ENCODE measurements at places on chromosomes 1 and 21.

DNA sequence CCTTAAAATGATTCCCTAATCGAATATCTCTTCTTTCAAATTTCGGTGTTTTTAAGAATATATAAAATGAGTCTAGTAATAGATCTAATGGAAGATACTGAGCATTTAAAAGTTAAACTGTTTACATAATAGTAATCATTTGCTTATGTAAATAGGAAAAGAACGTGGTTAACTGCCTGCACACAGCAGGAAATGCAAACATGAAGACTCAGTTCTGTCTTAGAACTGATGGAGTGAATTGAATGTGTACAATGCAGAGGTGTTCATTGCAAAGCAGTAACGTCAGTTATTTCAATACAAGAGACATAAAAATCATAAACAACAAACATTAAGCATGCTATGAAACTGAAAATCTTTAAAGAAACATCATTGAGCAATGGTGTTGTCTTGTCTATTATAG is 359.4 kb upstream of the ADAMTS5 start:
- no peak for DNase-seq

- DNase-seq, result peak; percentile 68
Measured at GRCh38 chr1:28248273-28249012, 10.9 kb upstream of the SESN2 start.

GRCh38 chr1:119968068-119968492 is 71.8 kb upstream of the ADAM30 start:
- peak; percentile 13 for DNase-seq

- no peak for DNase-seq
Measured at GRCh38 chr1:215306426-215306825, 223.9 kb downstream of the KCNK2 start.

DNA sequence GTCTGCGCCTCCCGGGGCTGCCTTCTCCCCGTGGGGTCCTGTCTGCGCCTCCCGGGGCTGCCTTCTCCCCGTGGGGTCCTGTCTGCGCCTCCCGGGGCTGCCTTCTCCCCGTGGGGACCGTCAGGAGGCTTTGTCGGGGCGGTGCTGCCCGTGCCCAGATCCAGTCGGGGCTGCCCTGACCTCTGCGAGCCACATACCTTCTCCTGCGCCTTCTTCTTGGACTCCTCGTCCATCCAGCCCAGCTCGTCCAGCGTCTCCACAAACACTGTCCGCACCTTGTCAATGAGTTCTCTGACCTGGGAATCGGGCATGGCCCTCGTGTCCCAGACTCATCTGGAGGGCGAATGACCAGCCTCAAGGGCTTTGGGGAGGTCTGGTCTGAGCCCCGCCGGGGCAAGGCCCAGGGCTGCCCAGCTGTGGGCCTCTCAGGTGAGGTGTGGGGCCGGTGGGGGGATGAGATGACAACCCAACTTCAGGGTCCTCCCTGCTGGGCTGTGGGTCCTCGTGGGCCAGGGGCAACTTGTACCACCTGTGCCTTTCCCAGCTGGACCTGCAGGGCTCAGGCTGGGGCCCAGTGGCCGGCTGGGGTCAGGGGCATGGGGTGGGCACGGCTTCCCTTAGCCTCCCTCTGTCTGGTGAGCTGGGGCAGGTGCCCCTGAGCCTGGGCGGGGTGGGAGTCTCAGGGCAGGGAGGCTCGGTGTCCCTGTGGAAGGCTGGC is 9.4 kb downstream of the PRXL2B start:
- DNase-seq, result no peak

GRCh38 chr1:179156026-179156425 is 73.5 kb downstream of the ABL2 start:
- no peak for DNase-seq

DNA sequence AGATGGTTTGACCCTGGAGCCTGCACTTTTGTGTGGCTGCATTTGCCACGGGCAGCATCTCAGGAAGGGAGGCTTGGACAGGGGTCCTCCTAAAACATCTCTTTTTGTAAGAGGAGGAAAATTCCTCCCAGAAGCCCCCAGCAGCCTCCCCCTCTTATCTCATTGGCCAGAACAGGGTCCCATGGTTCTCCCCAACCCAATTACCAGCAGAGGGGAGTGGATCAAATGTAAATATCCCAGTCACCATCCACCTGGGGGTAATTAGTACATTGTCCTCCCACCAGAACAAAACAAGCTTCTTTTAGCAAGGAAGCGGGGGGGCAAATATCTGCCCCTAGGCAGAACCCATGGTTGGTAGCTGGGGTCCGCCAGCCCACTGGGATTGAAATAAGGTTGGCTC is 44.7 kb upstream of the TENT5B start:
- DNase-seq, result no peak

DNA sequence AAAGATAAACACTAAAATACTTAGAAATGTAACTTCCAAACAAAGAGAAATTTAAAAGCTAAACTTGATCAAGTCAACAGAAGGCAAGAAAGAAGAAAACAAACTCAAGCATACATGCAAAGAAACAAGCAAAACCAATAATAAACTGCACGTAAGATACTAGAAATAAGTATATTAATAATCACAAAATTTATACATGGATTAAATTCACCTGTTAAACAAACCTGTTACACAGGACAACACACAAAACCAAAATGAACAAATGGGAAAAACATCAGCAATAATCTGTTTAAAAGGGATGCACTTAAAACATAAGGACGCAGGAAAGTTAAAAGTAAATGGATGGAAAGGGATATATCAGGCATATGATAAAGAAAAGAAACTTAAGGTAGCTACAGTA is 165.8 kb downstream of the CDC42BPA start:
- DNase-seq, result no peak

DNA sequence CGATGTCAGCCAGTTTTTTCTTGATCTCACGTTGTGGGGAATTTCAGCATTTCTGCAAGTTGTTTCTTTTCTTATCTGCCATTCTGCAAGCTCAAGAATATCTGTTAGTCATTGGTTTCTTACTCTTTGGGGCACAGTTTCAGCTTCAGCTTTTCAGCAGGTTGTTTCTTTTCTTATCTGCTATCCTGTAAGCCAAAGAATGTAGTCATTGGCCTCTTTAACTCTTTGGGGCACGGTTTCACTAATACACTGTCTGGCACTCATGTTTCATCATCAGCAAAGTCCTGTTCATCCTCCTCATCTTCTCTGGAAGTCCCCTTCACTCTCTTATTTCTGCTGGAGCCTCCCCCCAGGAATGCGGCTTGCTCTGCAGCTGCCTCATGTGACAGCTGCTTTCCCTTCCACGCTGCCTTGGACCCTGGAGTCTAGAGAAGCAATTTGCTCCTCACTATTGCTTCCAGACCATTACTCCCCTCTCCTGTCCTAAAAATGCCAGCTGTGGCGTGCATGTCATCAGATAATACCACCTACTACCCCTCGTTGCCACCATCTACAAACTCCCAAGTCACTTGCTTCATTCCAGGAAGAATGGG is 67.0 kb upstream of the CACNA1E start:
- no peak for DNase-seq

GRCh38 chr1:30816211-30817076 is 58.9 kb upstream of the LAPTM5 start:
- no peak for DNase-seq

DNA sequence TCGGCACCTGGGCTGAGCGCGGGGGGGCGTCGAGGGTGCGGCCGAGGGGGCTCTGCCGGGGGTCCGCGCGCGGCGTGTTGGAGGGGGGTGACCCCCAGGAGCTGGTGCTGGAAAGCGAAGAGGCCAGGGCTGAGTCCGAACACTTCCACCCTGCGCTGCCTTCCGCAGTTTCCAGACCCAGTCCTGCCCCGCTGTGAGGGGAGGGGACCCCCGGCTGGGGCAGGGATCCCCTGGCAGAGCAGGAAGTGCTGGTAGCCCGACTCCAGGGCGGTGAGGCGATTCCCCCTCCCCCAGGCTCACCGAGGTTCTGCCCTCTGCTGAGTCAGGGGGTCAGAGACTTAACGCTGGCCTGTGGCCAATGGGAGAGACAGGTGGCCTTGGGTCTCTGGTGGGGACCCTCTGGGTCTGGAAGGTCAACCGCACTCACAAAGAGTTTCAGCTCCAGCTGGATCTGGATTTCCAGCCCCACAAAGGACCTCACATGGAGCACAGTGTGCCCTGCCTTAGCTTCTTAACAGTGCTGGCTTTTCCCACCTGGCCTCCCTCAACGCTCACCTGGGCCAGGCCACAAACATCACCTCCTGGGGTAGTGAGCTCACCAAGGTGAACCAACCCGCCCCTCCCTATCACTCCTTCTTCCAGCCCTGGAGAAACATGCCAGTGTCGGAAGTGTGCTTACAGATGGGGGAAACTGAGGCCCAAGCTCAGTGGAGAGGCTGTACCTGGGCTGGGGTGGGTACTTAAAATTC is 39.8 kb upstream of the SYNC start:
- DNase-seq, result no peak

DNA sequence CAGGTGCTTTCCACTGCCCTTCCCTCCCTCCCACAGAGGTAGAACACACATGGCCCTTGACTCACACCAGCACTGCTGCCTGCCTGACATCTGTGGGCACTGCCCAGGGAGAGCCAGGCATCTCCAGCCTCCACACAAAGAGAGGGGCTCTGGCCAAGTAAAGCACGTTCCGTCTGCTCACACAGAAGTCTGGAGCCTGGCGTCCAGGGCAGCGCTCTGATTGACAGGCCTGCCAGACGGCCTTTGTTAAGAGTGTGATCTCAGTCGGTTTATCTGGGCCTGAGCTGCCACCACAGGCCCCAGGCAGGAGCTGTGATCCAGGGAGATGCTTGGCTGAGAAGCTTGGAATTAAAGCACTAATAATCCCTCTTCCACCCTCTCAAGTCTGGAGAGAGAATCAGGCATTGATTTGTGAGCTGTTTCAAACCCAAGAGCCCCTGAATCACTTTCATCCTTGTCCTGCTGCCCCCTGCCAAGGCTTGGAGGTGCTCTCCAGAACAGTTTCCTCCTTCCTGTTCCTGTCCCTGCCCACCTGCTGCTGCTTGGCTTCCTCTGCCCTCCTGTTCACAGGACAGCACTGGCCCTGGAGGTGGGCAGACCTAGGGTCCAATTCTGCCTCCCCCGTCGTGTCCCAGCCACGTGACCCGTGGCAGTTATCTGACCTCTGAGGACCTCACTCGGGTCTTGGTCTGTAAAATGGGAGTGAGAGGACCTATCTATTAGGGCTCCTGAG is 3.7 kb downstream of the DMRTB1 start:
- DNase-seq, result peak; percentile 16

DNA sequence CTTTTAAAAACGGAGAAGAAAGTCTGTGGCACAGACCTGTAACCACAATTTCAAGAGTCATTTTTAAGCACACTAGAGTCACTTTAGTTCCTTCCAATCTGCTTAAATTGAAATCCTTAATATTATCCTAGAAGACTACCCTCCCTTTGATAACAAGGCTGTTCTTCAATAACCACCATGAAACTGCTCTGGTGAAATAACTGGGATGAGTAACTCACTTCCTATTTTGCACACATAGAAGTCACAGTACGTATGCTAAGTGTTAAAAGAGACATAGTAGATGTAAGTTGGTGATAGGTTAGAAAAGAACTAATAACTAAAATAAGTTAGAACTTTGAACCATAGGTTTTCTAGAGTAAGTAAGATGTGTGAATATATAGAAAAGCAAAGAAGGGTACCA is 107.8 kb downstream of the NME7 start:
- DNase-seq, result no peak

DNA sequence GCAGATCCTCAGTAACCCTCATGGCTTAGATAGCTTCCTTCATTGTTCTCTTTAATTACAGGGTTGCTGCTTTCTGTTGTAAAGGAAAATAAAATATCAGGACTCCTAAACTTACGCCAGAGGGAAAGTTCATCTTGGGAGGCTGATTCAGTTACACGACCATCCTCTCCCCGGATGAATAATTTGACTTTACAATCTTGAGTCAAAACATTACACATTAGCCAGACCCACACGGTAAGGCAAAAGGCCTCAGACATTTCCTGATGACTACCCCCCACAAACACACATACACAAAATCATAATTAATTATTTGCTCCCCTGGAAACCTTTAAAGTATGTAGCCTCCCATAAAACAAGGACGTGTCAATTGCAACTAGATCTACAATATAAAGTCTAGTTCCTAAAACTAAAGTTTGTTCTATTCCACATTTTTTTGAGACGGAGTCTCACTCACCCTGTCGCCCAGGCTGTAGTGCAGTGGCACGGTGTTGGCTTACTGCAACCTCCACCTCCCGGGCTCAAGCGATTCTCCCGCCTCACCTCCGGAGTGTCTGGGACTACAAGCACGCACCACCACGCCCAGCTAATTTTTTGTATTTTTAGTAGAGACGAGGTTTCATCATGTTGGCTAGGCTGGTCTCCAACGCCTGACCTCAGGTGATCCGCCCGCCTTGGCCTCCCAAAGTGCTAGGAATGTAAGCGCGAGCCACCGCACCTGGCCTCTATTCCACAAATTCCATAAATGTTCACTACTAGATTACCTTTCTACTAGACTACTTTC is 830 bp upstream of the PRDX1 start:
- peak; percentile 44 for DNase-seq

DNA sequence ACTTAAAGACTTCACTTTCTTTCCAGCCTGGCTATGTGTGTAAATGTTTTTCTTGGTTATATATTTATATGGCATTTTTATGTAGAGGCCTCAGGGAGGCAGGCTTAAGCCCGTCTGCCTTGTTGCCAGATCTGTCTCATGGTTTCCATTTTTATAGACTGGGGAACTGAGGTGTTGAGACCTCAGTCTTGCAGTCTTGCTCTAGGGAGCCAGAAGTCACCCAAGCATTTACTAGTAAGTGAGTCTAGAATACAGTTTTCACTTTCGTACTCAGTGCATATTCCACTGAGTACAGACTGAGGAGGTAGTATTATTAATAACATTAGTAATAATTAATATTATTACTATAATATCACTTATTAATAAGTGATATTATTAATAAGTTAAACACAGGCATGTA is 161.4 kb downstream of the UCK2 start:
- no peak for DNase-seq

- DNase-seq, result no peak
Measured at GRCh38 chr1:65963156-65963888, 170.6 kb downstream of the PDE4B start.

GRCh38 chr1:197920067-197920396 is 2.9 kb downstream of the LHX9 start:
- peak; percentile 40 for DNase-seq

GRCh38 chr1:156602557-156602993 is 1.3 kb upstream of the GPATCH4 start:
- no peak for DNase-seq

- no peak for DNase-seq
Measured at GRCh38 chr1:174112489-174113162, 46.7 kb upstream of the RABGAP1L start.

DNA sequence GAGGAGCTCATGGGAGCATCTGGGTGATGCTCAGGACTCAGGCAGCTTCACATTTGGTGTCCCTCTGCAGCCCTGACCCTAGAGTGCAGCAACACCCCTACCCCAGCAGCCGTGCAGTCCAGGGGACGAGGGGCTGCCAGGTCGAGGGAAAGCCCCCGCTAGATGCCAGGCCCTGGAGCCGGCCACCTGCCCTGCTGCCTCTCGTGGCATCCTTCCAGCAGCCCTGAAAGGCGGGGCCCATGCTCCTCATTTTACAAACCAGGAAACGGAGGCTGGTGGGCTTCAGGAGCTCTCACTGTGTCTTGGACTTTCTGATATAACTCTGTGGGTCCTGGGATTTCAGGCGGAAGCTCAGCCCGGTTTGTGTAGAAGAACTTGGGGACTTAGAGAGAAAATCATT is 120.5 kb upstream of the WNT4 start:
- no peak for DNase-seq
